ENCODE measurements at places on chromosomes 1 and 21.

- no peak for DNase-seq
Measured at GRCh38 chr1:92502247-92502646, 15.5 kb upstream of the GFI1 start.

- DNase-seq, result no peak
Measured at GRCh38 chr1:36966242-36966641, 68.1 kb downstream of the GRIK3 start.

DNA sequence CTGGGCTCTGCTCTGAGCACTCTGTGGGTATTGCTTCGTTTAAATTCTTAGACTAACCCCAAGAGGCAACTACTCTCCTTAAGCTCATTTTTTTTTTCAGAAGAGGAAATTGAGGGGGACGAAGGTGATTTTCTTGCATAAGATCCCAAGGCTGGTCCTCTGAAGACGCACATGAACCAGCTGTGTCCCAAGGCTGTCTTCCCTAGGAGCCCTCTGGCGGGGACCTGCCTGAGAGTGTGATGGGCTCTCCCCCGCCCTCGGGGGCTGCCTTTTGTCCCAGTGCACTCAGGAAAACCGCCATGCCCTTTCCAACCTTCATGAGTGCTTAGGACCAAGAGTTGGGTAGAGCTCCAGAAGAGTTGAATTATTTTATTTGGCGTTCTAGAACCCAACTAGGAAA is 21.7 kb downstream of the UMODL1 start:
- DNase-seq, result no peak

- no peak for DNase-seq
Measured at GRCh38 chr1:26197813-26198212, 7.4 kb downstream of the CATSPER4 start.

DNA sequence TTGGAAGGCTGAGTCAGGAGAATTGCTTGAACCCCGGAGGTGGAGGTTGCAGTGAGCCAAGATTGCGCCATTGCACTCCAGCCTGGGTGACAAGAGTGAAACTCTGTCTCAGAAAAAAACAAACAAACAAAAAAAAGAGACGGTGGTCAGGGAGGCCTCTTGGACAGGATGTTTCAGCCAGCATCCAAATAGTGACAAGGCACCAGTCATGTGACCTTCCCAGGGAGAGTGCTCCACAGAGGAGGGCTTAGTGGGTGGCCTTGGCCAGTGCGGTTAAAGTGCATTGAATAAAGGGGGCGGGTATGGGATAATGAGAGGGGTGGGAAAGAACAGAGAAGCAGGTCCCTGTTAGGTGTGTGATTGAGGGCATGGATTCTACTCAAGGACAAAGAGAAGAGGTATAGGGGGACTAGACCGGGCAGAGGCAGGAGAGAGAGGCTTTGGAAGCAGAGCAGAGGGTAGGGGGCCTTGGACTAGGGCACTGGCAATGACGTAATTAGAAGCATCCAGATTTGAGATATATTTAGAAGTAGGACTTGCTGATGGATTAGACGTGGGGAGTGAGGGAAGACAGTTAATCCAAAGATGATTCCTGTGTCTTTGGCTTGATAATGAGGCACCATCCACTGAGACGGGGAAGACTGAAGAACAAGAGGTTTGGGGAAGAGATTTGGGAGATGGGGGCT is 12.0 kb upstream of the RYR2 start:
- DNase-seq, result no peak

- DNase-seq, result no peak
Measured at GRCh38 chr1:211829343-211830054, 1.1 kb downstream of the LPGAT1 start.

- no peak for DNase-seq
Measured at GRCh38 chr1:49356594-49356993, 579.9 kb upstream of the BEND5 start.

- DNase-seq, result no peak
Measured at GRCh38 chr21:42124081-42124480, 53.0 kb downstream of the UMODL1 start.

GRCh38 chr21:42112857-42113256 is 41.7 kb downstream of the UMODL1 start:
- DNase-seq, result no peak

- DNase-seq, result no peak
Measured at GRCh38 chr21:36744560-36745231, 45.8 kb downstream of the SIM2 start.
